GM13976 (cell line): ENCODE measurements at places on chromosomes 12 and 14.

GRCh38 chr14:58763210-58763609 is 125.4 kb downstream of the DACT1 start:
- no peak for DNase-seq

GRCh38 chr14:104688505-104689108 is 811 bp upstream of the INF2 start:
- no peak for DNase-seq

GRCh38 chr12:31813305-31813704 is 84.5 kb upstream of the AMN1 start:
- DNase-seq: no peak

DNA sequence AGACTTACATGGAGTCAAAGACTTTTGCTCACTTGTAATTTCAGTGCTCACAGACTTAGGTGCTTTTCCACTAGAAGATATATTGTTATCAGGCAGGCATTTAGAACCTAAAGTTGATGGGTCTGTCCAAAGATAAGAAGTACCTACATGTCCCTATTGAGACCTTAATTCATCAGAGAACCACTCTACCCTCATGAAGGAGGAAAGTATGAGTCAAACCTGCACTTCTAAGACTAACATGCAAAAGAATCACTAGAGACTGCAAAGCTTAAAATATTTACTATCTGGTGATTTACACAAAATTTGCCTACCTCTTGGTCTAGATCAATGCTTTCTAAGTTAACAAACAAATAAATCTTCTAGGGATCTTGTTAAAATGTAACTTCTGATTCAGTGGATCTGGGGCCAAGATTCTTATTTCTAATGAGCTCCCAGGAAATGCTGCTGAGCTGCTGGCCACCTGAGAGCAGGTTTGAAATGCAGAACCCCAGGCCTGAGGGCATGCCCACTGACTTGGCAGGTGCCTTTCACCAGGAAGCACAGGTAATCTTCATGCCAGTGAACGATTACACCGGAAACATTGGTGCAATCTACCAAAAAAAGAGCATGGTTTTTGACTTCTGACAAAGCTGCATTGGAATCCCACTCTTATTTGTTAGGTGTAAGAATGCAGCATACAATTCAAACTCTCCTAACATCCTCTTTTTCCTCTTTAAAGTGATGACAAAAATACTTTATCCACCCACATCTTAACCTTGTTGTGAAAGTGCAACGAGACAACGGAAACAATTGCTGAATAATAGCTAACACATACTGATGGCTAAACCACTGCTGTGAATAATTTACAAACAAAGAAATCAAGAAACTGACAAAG is 214.2 kb downstream of the ADAMTS20 start:
- peak; percentile 7 for DNase-seq

- no peak for DNase-seq
Observed at GRCh38 chr12:8052679-8053078, 13.5 kb downstream of the C3AR1 start.

GRCh38 chr14:22623047-22623446 is 21.1 kb downstream of the OR6J1 start:
- no peak for DNase-seq

DNA sequence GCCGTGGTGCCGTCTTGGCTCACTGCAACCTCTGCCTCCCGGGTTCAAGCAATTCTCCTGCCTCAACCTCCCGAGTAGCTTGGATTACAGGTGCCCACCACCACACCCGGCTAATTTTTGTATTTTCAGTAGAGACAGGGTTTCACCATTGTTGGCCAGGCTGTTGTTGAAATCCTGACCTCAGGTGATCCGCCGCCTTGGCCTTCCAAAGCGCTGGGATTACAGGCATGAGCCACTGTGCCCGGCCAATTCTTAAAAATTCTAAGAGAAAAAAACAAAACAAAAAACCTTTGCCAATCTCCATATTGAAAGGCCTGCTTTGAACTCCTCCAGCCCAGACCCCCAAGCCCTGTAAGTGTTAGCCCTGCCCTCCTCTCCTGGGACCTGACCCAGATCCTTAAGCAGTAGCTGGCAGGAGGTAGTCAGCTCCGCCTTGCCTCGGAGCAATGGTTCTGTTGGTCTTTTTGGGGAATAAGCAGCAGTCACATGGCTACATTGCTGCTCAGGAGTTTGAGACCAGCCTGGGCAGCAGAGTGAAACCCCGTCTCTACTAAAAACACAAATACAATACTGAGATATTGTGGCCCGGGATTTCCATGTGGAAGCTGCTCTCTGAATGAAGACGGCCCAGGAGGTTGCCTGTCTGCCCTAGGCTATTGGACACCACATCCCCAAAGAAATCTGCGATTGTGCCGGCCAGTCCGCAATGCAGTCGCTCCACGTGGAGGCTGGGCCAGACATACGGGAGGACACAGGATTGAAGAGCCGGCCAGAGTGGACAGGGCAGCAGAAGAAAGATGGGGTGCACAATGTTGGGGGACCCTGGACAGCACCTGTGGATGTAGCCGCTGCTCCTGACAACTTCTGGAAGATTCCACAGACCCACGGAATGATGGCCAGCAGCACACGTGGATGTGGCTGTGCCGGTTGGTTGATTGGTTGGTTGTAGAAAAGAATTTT is 28.8 kb upstream of the BEGAIN start:
- no peak for DNase-seq

- peak; percentile 66 for DNase-seq
Observed at GRCh38 chr12:95700316-95700785, 90.2 kb downstream of the NTN4 start.

DNA sequence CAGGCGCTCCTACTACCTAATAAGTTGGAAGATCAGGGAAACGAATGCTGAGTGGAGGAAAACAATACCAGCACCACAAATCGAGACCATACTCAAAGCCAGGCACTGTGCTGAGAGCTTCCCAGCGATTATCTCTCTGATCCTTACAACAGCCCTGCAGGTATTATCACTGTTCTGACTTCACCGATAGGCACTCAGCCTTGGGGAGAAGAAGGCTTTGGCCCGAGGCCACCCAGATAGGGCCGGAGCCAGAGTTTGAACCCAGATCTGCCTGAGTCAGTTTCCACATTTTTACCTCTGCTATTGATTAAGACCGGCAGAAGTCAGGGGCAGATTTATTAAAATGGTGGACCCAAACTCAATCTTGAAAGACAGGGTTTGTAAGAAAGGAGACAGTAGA is 4.9 kb downstream of the SVOP start:
- DNase-seq: no peak

DNA sequence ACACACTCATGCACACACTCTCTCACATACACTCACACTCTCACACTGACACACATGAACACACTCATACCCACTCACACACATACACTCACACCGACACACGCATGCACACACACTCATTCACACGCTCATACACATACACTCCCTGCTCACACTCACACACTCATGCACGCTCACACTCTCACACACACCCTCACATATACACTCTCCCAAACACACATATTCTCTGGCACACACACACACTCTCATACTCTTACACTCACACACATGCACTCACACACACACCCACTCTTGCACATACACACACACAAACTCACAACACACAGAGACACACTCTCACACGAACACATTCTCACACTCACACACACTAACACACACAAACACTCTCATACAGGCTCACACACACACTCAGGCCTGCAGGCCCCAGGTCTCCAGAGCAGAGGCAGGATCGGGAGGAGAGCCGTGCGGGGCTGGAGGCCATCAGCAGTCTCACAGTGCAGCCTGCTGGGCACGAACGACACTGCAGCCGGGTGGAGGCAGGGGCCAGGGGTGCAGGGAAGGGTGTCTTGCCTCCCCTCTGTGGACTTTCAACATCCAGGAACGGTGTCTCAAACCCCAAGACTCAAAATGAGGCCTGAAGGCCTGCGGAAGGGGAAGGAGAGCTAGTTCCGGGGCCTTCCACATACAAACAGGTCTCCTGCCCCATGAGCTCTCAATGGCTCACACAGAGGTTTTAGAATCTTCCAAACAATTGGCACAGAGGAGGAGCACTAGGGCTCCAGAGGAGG is 148.7 kb downstream of the ANO2 start:
- DNase-seq: peak; percentile 32

DNA sequence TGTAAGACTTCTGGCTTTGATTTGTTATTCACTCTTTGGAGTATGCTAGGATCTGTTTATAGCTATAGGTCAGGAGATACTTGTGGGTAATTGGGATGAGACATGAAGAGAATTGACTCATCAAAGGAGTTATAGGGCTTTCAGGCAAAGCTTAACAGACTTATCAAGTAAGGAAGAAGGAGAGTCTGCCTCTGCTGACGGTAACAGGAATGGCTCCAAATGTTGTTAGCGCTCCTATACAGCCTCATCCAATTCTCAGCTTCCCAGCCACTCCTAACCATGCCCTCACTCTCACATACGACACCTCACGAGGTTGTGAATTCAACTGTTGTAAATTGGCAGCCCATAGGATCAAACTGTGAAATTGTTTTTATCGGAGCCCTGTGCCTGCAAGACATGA is 140.5 kb downstream of the KCNA5 start:
- no peak for DNase-seq

DNA sequence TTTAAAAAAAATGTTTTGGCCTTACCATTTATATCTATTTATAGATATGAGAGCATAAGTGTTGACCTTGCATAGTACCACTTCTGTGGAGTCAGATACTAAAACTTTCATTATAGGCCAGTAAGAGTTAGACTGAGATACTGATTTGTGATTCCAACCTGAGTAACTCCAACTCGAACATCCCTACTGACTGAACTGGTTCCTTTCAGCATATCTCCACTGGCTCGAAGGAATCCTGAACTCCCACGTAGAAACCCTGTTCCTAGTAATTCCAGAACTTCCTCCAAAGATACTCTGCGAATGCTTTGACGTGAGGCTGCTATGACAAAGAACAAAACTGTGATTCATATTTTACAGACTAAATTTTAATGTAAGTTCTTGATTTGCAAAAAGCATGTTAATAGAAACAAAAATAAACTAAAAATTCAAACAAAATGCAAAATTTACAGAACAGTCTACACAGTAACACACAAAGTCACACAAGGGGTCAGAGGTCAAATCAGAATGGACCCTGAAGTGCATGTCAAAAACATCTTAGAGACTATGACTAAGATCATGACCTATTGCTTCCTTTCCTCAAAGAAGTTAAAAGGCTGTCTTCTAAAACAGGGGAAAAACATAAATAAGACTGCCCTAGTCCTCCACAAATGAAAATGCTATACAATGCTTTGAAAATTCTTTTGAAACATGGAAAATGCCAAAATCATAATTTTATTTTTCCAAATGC is 31.5 kb downstream of the HEATR5A start:
- peak; percentile 25 for DNase-seq

- peak; percentile 63 for DNase-seq
Observed at GRCh38 chr14:91418387-91419043, 895 bp upstream of the CCDC88C start.

GRCh38 chr14:22432348-22432976 is 156.6 kb downstream of the DAD1 start:
- DNase-seq: no peak

GRCh38 chr14:35988972-35989690 is 163.0 kb downstream of the BRMS1L start:
- DNase-seq: no peak

GRCh38 chr12:118060301-118061010 is 523 bp downstream of the WSB2 start:
- DNase-seq: no peak

DNA sequence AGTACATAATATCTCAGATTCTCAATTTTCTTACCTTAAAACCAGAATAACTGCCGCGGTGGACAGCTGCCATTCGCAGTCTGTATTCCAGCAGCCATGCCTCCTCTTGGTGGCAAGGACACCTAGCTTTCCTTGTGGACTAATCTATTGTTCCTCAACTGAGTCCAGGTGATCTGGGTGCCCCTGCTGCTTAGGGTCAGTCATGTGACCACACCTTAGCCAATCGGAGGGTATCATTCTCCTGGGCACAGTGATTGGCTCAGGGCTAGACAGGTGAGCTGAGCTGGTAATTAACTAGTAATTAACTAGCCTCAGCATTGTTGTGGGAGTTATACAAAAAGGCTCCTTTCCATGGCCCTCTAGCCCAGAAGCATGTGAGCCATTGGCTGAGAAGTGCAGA is 55.0 kb downstream of the RIMBP2 start:
- DNase-seq: no peak

GRCh38 chr12:82959821-82960220 is 273.1 kb downstream of the TMTC2 start:
- no peak for DNase-seq

GRCh38 chr12:69123311-69123710 is 116.1 kb upstream of the CPSF6 start:
- DNase-seq: no peak

DNA sequence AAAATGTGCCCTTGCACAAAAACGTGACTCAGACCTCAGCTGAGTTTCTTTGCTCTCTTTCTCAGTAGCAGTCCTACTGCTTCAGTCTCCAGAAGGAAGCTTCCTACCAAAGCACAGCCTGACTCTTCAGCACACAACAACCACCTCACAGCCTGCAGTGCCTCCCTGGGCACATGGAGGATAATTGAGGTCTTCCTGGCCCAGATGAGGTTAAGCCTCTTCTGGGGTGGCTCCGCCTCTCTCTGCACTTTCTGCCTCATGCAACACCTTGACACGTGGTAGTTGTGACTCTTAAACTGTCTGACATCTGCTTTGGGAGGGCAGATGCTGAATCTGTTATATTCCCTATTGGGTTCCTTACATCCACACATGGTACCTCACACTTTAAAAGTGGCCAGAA is 33.8 kb downstream of the GIT2 start:
- no peak for DNase-seq

DNA sequence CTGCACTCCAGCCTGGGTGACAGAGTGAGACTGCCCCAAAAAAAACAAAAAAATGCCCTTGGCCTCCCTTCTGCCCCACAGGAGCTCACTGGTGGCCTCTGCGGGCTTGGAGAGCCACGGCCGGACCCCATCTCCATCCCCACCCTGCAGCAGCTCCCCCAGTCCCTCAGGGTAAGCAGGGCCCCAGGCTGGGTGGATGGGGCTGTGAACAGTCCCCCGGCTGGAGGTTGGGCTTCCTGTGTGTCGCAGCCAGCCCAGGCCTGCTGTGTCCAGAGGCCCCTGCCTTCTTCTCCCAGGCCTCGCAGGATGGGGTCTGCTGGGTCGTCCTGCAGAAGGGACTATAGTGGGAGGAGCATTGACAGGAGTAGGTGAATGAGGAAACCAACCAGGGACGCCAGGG is 15.4 kb upstream of the PUS1 start:
- no peak for DNase-seq

DNA sequence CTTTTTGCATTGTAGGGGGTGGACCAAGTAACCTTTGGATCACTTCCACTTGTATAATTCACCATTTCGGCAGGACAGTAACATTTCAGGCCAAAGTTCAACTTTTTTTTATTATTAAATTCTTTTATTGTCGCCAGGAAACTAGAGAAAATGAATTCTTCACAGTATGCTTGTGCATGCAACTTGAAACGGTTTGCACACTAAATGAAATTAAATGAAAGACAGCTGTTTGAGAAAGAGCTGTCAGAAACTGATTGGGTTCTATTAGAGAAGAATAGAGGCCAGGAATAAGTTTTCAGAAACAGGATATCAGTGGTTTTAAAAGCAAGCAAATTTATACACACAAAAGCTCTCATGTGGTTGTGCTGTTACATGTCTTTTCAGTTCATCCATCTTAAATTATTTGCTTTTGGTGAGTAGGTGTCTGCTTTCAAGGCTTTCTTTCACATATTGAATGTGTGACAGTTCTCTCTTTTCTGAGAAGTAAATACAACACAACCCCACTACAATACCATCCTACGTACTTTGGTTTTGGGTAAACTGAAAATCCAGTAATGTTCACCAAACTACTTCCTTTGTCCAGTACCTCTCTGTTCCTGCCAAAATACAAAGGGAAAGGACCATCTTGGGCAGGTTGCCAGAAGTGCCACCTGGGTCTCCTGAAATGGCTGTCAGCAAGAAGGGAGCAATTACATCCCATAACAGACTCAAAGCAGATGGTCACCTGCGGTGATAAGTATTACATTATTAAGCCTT is 291.7 kb downstream of the RAD51B start:
- no peak for DNase-seq
